ENCODE measurements at places on chromosomes 2 and 18.

- no peak for DNase-seq
Measured at GRCh38 chr2:183284606-183285005, 160.4 kb downstream of the NUP35 start.

DNA sequence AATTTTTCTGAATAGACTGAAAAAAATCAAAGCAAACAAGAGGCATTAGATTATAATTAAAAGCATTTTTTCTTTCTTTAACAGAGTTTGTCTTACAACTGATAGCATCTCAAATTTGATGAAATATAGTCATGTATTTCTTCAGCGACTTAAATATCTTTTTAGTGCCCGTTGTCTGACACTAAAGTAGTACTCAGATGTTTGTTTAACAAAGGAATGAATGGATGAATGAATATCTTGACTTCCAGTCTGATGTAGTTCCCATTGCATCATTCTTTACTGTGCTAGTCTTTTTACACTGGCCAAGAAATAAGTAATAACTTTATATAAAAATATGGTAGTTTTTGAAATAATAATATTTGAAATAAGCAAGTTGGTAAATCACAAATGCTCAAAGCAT is 111.1 kb downstream of the TTC27 start:
- no peak for DNase-seq

GRCh38 chr2:208244422-208244821 is 10.4 kb downstream of the IDH1 start:
- no peak for DNase-seq

GRCh38 chr2:235960716-235961640 is 207.2 kb downstream of the GBX2 start:
- DNase-seq: no peak

GRCh38 chr2:119198240-119198840 is 25.3 kb upstream of the STEAP3 start:
- DNase-seq: no peak
